ENCODE measurements at places on chromosomes 7 and 10.

GRCh38 chr7:54245020-54245419 lies 297.2 kb upstream of the VSTM2A start:
- no peak for DNase-seq

DNA sequence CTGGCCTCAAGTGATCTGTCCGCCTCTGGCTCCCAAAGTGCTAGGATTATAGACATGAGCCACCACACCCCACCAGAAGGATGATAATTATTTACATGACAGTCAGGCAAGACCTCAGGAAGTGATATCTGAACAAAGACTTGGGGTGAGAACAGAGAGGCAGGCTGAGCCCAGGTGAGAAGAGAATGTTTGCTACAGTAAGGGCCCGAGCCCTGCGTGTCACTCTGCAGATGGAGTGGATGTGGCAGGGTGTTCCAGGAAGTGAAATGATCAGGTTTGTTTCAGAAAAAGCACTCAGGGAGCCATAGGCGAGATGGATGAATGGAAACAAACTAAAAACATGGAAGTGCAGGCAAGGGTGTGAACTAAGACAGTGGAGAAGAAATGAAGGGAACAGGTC lies 22.2 kb downstream of the SFMBT2 start:
- no peak for DNase-seq

DNA sequence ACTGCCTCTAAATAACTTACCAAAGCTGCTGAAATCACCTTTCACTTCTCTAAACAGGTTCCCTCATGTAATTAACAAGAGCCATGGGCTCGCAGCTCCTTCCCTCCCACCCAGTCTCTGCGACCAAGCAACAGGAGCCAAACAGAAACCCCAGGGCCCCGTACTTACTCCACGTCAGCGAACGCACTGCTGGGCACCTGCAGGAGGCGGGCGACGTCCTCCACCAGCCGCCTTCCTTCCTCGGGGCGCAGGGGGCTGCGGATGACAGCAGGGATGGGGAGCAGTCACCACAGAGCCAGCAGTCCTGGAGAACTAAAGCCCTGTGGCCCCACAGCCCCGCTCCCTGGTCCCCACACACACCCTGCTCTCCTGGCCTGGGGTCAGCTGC lies 477.0 kb downstream of the PTPRN2 start:
- DNase-seq, result no peak

GRCh38 chr7:69843653-69844052 lies 245.4 kb downstream of the AUTS2 start:
- DNase-seq, result no peak

DNA sequence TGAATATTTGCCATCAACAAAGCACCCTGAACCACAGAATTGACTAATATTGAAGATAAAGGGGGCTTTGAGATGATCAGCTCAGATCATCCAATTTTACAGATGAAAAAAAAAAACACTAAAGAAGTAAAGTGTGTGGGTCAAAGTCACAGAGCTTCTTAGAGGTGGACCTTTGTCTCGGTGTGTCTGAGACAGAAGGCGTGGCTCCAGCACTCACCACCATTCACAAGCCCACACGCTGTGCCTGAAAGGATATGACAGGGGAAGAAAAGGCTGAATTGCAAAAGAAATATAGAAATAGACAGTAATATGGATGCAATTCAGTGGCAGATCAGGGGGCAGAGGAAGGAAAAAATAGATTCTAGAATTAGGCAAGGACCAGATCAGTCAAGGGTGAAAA lies 114.9 kb upstream of the PLXNA4 start:
- no peak for DNase-seq

Measured in NCI-H69 (cell line).